ENCODE measurements at places on chromosomes 5 and 9.

GRCh38 chr9:84744726-84745125 is 75.2 kb downstream of the NTRK2 start:
- no peak for DNase-seq

GRCh38 chr9:129487658-129488483 is 133.0 kb downstream of the C9orf50 start:
- peak; percentile 71 for DNase-seq

DNA sequence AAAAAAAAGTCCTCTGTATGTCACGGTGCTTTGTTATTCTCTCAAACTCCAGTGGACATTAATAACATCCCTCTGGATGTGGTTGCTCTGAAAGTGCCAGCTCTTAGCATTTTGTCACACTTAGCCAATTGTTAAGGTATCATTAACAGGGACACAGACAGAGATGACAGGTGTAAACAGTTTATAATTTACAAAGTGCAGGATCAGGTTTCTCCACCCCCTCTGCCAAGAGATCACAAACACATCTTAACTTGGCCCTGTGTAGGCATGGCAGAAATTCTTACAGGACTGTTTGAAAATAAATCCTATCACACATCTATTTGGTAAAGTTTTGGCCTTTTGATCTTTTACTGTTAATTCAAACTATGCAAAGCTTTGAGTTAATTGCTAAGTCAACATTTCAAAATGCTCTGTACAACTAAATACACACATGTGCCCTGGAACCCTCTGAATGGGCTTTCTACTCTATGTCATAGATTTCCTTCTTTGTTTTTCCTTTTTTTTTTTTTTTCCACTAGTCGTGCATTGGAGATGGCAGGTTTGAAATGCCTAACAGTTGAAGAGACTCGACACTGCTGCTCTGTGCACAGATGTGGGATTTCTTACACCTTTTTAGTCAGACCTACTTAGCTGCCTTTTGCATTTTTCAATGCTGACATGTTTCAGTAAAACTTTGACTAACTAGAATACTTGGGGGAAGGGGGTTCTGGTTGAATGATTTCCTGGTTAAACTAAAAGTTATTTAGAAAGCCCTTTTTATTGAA is 41.7 kb downstream of the SEMA6A start:
- no peak for DNase-seq

DNA sequence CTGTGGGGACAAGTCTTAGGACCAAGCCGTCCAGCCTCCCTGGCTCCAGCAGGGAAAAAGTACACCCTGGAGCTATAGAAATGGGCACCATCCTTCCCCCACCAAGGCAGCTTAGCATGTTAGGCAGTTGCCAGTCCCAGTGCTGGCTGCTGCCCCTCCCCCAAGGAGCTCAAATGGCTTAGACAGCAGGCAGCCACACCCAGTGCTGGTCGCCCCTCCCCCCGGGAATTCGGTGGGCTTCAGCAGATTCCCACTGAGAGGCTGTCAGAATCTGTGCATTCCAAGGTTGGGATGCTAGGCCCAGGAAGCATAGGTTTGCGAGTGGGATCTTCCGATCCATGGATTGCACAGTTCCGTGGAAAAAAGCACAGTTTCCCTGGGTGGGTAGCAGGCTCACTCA is 105.2 kb upstream of the ITGA1 start:
- DNase-seq: no peak

- peak; percentile 92 for DNase-seq
Measured at GRCh38 chr5:150599917-150600511, 40.4 kb upstream of the SYNPO start.

DNA sequence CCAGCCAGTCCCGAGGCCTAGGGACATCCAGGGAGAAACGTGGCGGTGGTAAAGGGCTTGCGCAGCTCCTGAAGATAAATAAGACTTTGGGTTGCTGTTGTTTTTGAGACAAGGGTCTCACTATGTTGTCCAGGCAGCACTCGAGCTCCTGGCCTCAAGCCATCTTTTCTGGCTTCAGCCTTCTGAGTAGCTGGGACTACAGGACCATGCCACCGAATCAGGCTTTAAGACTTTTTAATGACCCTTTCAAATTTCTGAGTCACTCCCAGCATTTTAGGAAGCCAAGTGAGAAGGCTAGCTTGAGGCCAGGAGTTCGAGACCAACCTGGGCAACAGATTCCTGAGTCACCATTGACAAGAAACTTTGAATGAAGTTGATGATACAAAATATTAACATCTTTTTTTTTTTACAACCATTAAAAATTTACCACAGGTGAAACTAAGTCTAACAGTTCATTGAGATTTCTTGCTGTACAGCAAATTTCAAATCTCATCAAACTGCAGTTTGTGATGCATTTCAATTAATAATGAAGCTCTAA is 817 bp upstream of the GNE start:
- DNase-seq: no peak

- DNase-seq: no peak
Measured at GRCh38 chr9:78668148-78668832, 371.4 kb downstream of the PSAT1 start.

- DNase-seq: peak; percentile 87
Measured at GRCh38 chr5:76601470-76601869, 21.7 kb downstream of the F2RL2 start.

DNA sequence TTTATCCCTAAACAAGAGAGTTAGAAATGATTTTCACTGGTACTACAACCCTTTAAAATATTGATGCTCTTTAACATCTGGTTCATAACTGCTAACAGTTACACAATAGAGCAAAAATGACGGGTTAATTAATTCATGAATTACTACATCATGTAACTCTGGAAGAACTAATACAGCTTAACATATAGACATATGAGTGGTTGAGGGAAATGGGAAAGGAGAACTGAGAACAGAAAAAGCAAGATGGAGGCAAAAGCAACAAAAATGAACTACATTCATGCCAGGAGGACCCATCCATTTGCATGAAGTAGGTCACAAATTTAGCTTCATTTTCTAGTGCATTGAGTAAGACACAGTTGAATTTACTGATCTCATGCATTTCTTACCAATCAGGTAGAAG is 61.8 kb downstream of the C9 start:
- DNase-seq: no peak

DNA sequence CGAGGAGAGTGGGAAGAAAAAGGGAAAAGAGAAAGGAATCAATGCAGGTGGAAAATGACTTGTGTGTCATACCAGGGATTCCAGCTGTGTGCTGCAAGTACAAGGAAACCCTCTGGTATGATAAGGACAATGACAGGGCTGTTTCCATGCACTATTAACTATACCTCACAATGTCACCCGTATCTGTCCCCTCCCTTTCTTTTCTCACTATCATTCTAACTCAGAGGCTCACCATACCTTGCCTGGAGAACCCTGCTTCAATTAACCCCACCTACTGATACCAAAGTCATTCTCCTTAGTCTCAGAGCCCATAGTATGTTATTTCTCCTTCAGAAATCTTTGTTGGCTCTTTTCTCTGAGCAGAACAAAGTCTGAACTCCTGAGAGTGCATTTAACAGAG is 236.2 kb upstream of the NREP start:
- no peak for DNase-seq

DNA sequence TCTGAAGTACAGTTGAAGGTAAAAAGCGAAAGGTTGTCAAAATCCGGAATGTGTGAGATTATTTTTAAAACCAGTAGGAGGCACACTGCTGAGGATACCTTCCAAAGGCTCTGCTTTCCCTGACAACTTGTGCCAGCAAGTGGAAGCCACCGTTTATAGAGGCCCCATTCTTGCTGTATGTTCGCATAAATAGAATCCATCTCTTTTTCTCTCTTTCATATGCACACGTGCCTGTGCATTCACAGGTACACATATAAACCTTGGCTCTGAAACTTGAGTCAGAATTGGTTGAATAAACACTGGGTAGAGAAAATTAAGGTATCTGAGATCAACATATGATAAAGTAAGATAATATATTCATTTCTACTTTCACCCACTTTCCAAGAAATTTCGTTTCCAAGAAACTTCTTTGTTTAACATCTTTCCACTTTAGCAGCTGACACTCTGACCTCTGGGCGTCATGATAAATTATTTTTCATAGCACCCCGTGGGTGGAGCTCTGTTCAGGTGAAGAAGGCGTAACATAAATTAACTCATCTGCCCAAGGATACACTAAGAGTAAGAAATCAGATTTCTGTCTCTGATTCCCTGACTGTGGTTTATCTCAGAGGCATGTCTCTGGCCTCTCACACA is 63.7 kb upstream of the RICTOR start:
- no peak for DNase-seq

- peak; percentile 72 for DNase-seq
Measured at GRCh38 chr5:129367883-129368282, 92.2 kb upstream of the ADAMTS19 start.

- DNase-seq: peak; percentile 92
Measured at GRCh38 chr9:121369595-121370265, at the start of gene STOM. TSS of gene STOM (minus strand) at chr9:121370250. CDS start at chr9:121370187, 63 bp downstream.

GRCh38 chr5:125277494-125278154 is 531.2 kb upstream of the ZNF608 start:
- peak; percentile 85 for DNase-seq

DNA sequence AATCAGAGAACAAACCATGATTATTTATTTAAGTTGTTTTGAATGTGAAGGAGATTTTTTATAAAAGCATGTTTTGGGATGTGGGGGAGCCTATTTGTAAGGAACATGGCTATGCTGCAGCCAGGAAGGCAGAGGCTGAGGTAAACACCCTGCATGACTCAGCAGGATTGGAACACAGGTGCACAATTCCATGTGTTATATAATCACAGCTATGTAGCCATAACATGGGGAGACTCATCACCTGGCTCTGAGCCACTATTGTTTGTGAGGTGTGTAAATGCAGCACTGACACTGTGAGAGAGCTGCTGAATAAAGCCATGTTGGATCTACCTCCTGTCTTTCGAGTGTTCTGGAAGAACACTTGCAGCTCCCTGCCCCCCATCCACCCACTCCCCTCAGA is 1009.8 kb downstream of the DNAH5 start:
- DNase-seq: no peak

- DNase-seq: no peak
Measured at GRCh38 chr5:148816357-148816756, 10.1 kb upstream of the ADRB2 start.

DNA sequence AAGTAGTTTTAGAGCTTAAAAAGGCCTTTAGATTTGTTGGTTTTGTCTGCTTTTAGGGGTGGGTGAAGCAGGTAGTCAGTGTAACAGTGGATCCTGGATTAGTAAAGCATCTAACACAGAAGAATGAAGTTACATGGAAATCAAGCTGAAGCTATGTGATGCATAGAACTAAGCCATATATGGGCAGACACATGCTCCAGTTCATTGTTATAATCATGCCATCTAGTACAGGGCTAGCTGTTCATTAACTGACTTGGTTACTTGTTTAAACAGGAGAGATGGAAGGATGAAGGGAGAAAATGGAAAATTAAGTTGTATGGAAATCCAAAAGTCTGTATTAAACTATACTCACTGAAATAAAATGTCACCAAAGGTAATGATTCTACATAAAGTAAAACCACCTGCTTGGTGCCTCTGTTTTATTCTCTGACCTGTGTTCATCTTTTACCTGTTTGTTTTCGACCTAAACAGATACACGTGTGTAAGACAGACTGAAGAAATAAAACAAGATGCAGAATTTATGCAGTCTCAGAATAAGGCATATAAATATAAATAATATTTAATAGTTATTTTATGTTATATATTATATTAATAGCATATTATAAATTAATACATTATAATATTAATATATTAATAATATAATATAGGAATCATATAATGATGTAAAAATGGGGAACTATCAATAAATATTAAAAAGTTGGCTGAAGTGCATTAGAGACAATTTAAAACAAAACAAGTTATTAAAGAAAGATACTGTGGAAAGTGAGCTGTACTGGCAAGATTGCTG is 33.9 kb downstream of the MRPS30 start:
- no peak for DNase-seq

DNA sequence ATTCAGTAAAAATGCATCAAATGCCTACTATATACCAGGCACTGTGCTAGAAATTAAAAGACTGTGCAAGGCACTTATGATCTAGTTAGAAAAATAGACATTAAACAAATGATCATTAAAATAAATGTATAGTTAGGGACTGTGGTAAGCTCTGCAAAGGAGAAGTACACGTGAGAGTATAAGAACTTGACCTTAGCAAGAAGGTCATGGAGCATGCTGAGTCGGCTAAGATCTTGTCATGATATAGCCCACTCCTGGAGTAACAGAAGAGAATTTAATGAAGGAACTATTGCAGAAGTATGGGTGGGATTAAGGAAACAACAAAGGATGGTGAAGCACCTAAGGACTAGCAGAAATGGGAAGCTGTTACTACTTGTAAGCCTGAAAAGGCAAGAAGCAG is 23.5 kb upstream of the SAP30L start:
- DNase-seq: no peak

All from fibroblast of pulmonary artery (primary cell).